NCI-H2081 treated with DMSO at 0.1 percent for 48 hours (cell line): ENCODE measurements at places on chromosomes 3 and 15.

DNA sequence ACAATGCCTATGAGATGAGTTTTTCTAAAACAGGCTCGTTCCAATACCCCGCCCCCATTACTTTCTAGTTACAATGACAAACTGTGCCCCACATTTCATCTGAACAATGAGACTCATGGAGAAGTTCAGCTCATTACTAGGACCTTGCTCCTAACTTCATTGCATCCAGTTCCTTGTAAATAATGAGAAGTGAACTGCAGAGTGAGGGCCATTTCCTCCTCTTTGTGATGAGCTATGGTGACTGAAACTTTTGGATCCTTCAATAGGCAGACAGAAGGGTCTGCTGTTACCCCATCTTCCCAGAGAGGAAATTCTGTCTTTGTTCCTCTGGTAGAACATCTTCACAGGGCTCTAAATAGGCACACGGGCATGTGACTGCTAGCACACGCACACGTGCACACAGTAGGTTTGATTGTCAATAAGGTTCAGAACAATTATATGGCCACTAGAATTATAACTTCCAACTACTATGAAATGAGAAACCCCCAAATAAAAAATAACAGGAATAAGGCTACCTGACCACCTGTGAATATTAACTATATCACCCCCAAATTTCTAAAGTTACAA, 51.8 kb downstream of the SERP1 start:
- DNase-seq, result no peak

DNA sequence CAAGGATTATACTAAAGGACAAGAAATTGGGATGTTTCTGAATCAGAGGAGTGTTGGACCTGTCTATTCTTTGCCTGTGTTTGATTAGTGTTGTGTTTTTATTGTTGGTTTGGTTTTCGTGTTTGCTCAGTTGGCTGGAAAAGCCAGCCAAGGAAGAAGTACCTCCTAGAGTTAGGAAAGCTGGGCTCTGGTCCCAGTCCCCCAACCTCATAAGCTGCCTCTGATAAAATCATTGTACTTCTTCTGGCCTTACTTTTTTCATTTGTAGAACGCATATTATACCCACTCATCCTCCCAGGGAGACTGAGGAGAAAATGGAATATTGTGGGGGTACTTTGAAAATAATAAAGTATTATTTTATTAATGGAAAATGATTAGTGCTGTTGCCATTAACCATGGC, 177.4 kb upstream of the TRIM42 start:
- no peak for DNase-seq

- DNase-seq, result no peak
Measured at GRCh38 chr3:197025736-197026480, 3.7 kb downstream of the MELTF start.

DNA sequence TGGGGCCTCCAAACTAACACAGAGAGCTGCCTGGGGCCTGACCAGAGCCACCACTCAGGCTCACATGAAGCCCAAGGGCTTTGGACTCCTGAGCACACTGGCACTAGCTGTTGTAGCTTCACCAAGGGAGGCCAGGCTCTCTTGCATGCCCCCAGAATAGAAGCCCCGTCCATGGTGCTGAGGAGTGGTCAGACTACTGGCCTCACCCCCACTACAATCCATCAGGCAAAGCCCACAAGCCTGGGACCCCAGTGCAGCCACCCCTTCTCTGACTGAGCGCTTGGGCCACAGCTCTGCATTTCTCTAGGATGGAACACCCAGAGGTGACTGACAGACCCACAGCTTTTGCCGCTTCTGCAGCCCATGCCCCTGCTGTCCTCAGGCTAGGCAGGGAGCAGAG, 180.8 kb downstream of the PYDC2 start:
- no peak for DNase-seq

DNA sequence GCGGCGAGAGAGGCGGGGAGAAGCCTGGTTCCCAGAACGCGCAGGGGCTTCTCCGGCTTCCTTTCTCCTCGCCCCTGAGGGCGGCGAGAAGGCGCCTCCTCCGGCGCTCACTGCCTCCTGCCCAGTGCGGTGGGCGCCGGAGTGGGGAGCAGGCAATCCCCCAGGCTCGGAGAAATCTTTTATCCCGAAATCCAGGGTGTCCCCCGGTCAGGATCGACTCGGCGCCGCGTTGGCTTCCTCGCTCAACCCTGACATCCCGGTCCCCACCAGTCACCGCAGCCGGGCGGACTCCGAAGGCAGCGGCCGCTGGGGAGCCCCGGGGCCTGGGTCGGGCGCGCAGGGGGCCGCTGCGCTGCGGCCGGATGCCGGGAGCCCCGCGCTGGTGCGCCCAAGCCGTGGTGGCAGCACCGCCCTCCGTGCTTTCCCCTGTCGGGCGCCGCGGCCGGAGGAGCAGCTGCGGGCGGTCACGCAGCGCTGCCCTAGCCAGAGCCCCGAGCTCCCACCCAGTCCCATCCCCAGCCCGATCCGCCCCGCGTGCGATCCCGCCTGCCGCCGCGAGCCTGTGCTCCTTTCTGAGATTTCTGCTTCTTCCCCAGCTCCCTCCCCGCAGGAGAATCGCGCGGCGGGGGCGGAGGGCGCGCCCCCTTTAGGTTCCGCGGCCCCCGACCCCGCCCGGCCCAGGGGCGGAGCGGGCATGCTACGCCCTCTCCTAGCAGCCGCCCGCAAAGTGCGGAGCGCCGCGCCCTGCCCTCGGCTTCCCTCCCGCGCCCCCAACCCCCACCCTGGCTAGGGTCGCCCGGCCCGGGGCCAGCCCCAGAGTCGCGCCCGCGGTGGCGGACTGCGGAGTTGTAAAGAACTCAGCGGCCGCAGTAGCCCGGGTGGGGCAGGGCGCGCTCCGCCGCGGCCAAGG, 683 bp upstream of the CACNA2D3 start:
- no peak for DNase-seq

- DNase-seq, result no peak
Measured at GRCh38 chr3:104368760-104369159, 997.9 kb upstream of the ALCAM start.

DNA sequence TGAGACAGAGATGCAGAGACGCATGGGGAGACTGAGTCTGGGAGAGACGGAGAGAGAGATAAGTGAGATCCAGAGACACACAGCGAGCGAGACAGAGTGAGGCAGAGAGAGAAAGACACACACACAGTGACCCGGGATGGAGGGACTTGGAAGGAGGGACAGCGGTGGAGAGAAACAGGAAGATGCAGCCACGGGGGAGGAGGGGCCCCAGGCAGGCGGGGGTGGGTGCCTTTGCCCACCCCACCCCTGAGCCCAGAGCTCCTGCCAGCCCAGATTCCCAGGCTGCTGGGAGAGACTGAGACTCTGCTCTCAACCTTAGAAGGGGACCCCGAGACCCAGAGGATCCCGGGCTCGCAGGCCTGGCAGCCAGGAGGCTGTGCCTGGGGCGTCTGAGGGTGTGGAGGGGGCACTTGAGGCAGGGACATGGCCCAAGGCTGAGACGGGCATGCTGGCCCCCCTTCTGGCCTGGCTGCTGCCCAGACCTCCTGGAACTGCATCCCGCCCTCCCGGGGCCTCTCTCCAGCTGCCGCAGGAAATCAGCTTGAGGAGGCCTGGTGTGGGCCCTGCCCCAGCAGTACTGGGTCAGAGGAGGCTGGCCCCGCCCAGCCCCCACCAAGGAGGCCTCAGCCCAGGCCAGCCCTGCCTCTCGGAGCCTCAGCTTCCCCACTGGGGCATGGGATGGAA, 18.1 kb downstream of the H1-8 start:
- DNase-seq, result no peak

GRCh38 chr3:62527474-62527873, 154.1 kb upstream of the FEZF2 start:
- DNase-seq, result no peak

DNA sequence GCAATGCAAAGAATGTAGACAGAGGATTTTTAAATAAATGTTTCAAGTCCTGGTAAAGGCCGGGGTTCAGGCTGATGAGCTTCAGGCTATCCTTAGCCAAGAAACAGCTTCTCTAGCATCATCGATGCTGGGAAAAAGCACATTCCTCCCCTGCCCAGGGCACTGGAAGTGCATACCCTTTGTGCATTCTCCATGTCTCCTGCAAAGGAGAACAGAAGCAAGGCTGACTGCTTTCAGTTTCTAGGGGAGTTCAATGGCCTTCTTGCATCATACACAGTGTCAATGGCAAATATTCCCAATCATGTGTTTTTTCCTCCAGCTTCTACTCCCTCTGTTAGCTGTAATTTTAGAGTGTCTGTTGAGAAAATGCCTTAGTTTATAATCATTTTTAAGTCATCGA, 59.9 kb downstream of the GPR176 start:
- DNase-seq, result no peak

GRCh38 chr3:17032407-17033034, 147.8 kb downstream of the PLCL2 start:
- DNase-seq, result no peak

GRCh38 chr3:17985658-17986347, 243.4 kb upstream of the TBC1D5 start:
- no peak for DNase-seq

- no peak for DNase-seq
Measured at GRCh38 chr3:195394024-195394423, 48.8 kb downstream of the ACAP2 start.

DNA sequence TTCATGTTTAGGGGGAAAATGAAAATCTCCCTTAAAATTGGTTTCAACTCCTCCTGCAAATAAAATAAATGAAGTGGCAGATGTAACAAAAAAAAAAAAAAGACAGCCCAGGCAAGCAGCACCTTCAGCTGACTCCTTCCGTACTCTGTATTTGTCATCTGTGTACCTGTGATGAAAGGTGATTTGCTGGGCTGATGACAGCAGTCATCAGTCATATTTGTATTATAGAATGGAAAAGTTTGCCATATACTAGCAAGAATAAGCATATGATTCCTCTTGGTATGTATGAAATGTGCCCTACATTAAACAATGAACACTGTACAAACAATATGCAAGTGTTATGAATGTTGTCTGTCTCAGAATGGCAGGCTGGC, 44.1 kb upstream of the WWTR1 start:
- DNase-seq, result no peak

DNA sequence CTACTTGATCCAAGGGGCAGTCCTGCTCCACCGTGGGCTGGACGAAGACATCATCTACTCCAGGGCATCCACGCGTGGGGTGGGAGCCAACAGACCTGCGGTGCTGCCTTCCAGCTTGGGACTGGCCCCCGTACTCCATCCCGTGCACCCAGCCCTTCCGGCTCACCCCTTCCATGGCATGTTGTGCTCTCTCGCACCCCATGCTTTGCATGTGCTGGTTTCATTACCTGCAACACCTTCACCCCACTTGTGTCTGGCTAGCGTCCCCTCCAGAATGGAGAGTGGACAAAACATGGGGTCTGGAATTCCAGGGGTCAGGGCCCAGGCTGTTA, 30.2 kb downstream of the SEMA7A start:
- no peak for DNase-seq

- DNase-seq, result no peak
Measured at GRCh38 chr3:46863261-46863782, at the start of gene MYL3. MYL3 (minus strand) TSS chr3:46863444; CDS start chr3:46863390, 54 bp downstream.

GRCh38 chr3:106810300-106810875, 566.9 kb upstream of the CCDC54 start:
- DNase-seq, result no peak

DNA sequence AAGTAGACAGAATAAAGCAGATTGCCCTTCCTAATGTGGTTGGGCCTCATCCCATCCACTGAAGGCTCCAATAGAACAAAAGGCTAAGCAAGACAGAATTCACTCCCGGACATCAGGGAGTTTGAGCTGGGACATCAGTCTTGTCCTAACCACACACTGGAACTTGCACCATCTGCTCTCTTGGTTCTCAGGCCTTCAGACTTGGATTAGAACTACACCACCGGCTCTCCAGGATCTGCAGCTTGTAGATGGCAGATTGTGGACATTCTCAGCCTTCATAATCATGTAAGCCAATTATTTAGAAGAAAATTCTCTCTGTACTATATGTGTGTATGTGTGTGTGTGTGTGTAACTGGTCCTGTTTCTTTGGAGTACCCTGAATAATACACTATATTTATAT, 394.7 kb upstream of the LMCD1 start:
- DNase-seq, result no peak

- DNase-seq, result no peak
Measured at GRCh38 chr15:55630858-55631257, 42.7 kb upstream of the PYGO1 start.

DNA sequence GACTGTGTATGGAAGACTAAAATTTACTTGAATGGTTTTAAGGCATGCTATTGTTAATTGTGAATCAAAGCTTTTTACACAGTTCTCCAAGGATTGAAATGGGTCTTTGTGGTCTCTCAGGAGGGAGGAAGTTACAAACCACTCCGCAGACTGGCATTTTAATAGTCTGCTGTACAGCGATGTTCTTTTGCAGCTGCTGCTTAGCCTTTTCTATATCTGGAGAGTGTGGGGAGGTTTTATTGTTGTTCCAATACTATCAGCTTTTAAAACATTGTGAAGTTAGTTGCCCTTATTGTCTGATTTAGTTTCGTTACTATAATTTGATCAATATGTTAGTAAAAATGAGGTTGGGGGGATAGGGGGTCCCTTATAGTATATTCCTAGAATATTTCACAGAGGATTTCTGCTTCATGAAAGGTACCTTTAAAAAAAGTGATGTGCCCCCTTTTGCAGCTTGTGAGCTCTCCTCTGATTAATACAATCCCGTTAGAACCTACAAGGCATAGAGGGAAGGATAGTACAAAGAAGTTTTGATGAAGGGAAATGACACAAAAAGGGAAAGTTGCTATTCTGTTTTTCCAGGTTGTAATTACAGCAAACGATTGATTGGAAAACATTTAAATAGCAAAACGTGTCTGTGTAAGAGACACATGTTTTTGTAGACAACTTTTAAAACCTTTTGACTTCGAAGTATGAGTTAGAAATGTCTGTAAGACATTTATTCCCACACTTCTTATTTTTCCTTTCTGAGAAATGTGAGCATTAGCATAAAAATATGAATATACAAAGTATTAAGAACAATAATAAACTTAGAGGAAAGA, 158.3 kb upstream of the CGNL1 start:
- DNase-seq, result no peak

GRCh38 chr15:43521419-43521818, 4.0 kb downstream of the MAP1A start:
- DNase-seq, result no peak

- no peak for DNase-seq
Measured at GRCh38 chr3:75042941-75043340, 428.5 kb upstream of the CNTN3 start.

DNA sequence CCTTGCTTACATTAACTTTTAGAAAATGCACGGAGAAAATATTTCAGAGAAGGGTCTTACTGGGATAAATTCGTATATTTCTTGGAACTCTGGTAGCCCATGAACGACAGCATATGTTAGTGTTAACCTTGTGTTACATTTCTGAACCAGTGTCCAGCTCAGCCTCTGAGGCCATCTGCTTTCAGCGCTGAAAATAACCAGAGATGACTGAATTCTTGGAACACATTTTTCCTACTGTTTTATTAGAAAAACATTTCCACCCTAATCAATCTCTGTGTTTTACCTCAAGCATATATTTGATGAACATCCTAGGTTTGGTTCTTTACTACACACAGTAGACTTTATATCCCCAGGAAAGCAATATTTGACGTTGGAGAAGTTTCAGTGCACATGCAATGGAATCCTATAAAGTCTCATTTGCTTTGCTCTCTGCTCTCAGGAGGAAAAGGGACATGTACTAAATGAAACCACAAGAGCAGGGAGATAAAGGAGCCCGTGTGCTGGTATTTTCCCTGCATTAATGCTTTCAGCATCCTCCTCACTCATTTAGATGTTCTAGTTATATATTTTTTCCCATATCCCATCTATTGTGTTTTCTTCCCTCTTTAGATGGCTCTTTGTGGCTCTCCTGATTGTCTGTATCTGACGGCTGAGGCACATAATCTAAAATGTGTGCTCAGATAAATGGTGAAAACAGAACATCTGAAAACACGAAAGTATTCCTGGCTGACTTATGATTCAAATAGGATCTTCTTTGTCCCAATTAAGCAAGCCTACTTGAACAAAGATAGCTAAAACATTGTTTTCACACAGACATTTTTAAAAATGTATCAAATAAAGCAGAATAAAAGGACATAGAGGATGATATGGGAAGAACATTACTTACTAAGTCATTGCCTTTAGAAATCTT, 151.7 kb upstream of the KCNMB2 start:
- no peak for DNase-seq
